T-helper 2 cell (primary cell): ENCODE measurements at places on chromosomes 6 and 20.

DNA sequence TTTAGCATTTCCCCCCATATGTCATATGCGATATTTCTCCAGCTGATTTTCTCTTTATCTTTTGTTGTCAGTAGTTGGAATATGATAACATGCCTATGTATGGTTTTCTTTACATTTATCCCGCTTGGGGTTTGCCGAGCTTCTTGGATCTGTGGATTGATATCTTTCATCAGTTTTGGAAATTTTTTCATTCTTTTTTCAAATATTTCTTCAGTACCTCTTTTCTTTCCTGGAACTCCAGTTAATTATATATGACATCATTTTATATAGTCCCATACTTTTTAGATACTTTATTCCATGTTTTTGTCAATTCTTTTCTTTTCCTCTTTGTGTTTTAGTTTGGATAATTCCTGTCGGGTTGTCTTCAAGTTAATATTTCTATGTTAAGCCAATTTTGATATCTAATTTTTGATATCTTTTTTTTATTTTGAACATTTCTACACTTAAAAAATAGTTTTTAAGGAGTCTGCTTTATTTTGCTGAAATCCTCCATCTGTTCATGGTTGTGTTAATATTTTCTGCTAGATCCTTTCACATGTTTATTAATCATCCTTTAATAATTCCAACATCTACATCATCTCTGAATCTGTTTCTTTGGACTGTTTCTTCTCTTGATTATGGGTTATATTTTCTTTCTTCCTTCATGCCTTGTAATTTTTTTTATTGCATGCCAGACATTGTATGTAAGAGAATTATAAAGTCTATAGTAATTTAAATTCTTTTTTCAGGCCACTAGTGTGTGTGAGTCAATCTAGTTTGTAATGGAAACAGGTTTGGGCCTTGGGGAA is 9.5 kb downstream of the ZDHHC14 start:
- no peak for DNase-seq

- DNase-seq = no peak
Observed at GRCh38 chr20:25216199-25216945, 20.9 kb downstream of the ENTPD6 start.

DNA sequence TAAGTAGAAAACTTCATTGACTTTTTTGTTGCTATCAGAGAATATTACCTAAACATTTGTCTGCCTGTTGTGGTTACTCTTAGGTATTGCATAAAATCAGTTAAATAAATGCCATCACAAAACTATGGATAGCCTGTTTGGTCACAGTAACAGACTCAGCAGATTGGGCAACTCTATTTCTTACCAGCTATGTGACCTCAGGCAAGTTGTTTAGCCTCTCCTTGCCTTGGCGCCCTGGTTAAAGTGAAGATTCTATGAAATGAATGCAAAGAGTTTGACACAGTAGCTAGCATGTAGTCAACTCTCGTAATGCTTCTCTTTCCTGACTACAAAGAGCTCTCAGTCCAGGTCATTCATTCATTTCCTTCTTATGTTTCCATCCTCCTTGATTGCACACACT is 82.5 kb upstream of the ID4 start:
- DNase-seq = no peak

GRCh38 chr20:48262955-48263354 is 477.7 kb upstream of the SULF2 start:
- DNase-seq = no peak

DNA sequence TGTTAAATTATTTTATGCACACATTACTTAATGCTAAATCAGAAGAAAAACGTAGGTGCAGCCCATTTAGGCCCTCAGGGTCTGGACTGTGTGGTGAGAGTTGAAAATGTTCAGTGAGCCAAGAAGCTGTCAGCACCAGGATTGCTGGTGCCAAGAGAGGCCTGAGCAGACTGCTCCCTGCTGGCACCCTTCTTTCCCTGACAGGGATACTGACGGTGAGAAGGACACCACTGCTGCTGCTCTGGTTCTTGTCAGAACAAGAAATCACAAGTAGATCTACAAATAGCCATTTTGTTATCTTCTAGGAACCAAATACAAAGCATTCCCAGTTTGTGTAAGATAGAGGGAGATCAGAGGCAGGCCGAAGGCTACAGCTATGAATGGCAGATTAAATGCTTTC is 48.7 kb upstream of the CRISP1 start:
- DNase-seq = no peak

- no peak for DNase-seq
Observed at GRCh38 chr6:40887079-40887791, 151.8 kb downstream of the UNC5CL start.

GRCh38 chr20:41657655-41658054 is 39.5 kb upstream of the CHD6 start:
- no peak for DNase-seq

DNA sequence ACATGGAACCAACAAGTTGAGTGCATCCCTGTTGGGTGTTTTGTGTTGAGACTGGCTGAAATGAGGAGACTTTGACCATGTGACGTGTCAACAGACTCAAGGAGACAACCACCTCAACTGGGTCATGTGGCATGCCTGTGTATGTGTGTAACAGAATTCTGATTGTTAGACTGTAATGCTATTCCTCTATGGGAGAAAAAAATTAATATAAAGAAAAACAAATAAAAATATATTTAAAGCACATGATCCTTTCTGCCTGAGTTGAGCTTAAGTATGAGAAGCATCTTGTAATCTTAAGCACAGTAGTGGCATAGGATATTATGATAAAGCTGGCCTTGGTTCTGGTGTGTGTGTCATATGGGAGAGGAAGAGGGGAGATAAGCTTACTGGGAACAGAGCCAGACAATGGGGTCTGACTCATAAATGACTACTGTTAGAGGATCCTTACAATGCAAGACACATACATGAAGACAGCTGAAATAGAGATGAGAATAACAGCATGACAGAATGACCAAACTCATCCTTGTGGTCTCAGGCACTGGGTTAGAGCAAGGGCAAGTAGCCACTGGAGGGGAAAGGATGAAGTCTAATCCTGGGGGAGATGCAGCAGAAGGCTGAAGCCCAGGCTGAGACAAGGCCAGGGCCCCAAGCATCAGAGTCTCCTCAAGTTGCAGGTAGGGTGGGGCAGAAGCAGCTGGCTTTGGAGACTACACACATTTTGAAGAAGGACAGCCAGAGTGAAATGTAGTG is 9.2 kb downstream of the TP53INP2 start:
- no peak for DNase-seq

DNA sequence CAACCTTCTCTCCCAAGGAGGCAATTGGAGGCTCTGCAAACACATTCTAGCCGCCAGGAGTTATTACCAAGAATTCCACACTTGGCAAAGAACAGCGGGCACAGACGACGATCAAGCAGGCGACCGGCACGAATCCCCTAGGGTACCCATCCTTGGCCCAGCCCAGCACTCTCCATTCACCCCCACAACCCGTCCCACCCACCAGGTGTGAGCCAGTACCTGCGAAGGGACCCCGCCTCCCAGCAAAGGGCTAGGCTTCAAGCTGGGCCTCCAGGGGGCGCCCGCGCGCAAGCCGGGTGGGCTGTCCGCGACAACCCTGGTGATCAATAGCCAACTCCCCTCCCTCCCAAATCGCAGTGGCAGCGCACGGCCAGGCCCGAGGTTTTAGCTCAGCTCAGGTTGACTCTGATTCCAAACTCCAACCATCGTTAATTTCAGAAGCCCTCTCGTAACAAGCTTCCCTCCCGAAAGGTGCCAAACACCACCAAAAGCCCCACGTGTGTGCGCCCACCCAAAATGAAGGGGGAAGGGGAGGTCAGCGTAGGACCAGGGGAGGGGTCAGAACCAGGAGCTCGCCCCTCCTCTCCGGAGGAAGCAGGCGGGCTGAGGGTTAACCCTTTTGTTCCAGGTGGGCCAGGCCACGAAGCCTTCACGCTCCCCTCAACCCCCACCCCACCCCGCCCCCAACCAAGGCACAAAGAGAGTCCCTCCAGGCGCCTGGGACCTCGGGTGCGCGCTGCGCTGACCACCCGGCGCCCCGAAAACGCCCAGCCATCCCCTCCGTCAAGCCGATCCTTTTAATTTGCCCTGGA is 2.1 kb downstream of the SALL4 start:
- no peak for DNase-seq

GRCh38 chr6:112223070-112223861 is 31.1 kb downstream of the LAMA4 start:
- DNase-seq = no peak

DNA sequence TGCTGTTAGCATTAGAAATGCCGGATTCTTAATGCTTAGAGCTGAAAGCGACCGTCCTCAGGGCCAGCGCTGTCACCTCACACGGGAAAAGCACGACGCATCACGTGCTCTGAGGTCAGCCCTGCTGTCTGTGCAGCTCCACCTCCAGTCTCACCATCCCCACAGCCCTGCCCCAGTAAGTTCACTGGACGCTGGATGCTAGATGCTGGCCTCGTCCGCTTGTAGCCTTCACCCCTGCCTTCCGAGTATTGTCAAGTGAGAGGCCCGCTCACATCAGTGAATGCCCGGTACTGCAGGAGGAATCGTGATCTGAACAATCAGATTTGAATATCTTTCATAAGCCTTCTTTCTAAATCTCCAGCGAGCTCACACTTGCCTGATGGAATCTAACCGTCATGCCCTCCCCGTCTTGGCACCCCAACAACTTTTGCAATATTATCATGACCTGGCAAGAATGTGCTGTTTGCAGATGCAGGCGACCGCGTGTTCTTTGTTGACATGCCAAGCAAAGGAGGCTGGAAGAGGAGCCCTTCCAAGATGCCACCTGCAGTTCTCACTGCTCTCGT is 64.9 kb downstream of the DLL1 start:
- DNase-seq = no peak

- no peak for DNase-seq
Observed at GRCh38 chr6:43019152-43019551, 2.3 kb upstream of the RRP36 start.

GRCh38 chr6:66190858-66191257 is 483.8 kb upstream of the EYS start:
- DNase-seq = no peak

DNA sequence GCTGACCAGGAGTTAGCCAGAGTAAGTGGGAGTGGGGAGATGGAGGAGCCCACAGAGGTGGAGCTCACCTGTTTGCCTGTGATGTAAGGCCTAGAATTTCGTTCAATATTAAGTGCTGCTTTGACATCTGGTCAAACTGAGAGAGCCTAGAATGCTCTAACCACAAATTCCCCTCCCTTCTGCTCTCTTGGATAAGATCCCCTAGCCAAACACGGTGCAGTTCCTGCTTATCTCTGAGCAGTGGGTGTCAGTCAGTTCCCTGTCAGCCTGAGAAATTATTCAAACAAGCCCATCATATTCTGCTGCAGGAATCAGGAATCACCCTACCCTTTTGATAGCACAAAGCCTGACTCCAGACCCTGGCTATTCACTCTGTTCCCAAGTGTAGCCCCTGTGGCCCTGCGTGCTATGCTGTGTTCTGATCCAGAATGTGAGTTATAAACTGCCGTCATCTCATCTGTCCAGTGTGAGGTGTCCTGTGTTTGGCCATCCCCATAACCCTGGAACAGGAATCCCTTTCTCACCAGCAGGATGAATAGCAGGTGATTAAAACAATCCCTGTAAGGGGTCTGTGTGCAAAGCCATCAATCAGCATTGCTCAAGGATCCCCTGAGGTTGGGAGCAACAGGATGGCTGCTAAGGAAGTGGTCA is 31.8 kb upstream of the ZNF133 start:
- DNase-seq = no peak

- DNase-seq = no peak
Observed at GRCh38 chr6:117910549-117910948, 3.5 kb downstream of the SLC35F1 start.

- DNase-seq = peak; percentile 75
Observed at GRCh38 chr6:118893064-118893806, 717 bp upstream of the ASF1A start.

- DNase-seq = no peak
Observed at GRCh38 chr6:118606268-118606667, 45.1 kb downstream of the CEP85L start.

DNA sequence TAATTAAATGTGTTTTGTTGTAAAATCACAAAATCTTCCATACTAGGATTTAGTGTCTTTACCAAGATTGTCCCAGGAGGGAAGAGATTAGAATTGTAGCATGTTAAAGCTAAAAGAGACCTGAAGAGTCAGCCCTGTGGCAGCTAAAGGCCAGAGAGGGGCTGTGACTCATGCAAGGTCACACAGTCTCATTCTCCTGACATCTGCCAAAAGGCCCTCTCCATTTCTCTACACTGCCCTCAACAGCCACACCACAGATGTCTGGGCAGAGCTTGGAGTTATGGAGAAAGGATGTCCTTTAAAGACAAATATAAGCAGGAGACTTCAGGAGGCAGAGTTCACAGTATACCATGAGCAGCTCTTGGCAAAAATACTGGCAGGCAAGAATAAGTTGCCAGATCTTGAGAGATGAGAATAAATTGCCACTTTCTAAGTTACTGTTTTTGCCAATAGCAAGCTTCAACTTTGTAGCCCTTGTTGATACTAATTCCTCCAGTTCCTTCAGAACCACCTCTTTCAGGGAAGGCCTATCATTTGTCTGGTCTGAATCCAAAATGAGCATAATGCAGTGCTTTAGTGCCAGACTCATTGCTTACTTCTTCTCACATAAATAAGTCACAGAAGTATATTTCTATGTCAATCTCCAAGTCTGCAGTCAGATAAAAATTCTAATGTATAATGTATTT is 41.7 kb downstream of the AKIRIN2 start:
- no peak for DNase-seq

GRCh38 chr6:141242957-141243356 is 889.8 kb upstream of the GJE1 start:
- no peak for DNase-seq

DNA sequence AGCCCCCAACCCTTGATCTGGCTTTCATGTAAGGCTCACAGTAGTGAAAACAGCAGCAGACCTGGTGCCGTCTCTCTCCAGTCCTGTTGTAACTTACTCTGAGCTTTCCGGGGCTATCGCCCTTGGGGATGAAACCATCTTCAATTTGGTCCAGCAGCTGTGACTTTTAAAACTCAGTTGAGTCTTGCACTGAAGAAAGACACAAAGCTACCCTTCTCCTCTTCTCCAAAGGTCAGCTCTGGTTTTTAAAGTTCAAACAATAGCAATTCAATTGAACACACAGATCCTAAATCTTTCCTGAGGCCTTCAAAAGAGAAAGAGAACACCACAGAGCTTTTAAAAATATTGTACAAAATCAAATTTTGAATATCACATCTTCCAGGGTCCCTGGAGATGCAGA is 83.5 kb downstream of the SNX5 start:
- DNase-seq = no peak

GRCh38 chr6:55875400-55875799 is at the start of gene BMP5:
TSS of gene BMP5 (minus strand) at chr6:55875590. CDS start at chr6:55874865, 725 bp downstream.
- no peak for DNase-seq

DNA sequence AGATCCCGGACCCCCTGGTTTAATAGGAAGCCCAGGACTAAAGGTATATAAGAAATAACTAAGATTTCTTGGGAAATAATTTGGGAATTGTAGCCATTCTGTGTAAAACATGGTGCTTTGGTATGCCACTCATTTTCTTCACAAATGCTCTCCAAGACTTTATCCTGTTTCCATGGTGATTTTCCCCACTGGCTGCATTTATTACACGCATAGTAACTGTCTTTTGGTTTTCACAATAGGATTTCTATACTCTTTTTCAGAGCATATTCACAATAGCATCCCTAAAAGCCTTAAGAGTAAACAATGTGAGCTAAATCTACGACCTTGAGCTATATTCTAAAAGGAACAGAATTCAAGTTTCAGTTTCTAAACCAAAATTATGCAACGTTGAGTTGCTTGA is 160.8 kb downstream of the COL9A1 start:
- no peak for DNase-seq
